ENCODE measurements at places on chromosomes 1 and 21.

DNA sequence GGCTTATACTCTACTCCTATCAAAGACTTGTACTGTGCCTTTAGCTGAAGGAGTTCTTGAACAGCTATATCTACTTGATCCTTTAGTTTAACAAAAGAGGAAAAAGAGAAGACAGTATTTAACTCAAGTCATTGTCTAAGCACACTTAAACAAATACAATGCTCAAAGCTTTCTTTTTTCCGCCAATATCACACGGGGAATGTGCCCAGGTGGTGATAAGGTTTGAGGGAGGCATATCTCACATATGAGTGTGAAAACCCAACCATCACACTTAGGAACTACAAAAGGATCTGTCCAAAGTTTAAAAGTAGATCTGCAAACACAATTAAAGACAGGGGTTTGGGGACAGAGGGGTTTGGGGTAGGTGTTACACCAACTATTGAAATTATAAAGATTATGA lies 59.0 kb upstream of the SLC30A10 start:
- DNase-seq, result no peak

GRCh38 chr21:16406355-16406754 lies 676.6 kb downstream of the USP25 start:
- no peak for DNase-seq

GRCh38 chr21:40902993-40903392 lies 56.0 kb upstream of the DSCAM start:
- no peak for DNase-seq

- DNase-seq, result no peak
These were observed 11.3 kb downstream of the LRRC8C start for GRCh38 chr1:89644119-89644814.
